Cardiac fibroblast (primary cell): ENCODE measurements at places on chromosomes 11 and 22.

DNA sequence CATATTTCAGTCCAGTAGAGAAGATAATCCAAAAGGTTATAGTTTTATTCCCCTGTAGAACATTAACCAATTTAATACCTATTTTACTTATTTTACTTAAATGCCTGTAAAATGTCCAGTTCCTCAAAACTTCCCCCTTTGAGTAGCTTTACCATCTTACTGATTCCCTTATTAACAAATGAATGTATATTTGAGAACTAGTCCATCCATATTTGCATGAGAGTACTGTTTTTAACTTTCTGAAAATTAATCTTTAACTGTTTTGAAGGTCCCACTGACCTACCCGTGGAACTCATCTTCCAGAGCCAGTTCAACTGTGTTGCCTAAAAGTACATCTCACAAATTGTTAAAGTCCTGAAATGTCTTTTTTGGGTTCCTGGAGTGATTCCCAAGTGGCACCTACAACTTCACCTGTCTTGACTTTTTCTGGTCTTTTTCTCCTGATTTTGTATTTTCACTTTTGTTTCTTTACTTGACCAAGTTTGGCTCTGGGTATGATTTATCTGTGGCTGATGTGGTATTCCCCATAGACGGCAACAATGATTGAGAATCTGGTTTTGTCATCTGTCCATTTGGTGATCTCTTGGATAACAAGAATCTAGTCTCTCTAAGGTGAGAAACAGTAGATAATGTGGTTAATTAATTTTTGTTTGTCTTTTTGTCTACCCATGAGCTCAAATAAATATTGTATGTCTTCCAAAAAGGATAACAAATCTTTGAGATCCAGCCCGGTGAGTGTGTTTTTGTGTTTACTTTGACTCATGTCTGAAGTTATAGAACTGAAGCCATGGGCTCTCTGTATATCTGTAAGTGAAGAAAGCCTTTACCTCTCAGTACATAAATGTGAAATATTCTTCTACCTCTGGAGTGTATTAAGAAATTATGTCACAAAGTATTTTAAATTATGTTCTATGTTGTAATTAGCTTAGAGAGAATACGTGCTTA, 174.2 kb downstream of the ETS1 start:
- DNase-seq, result no peak

DNA sequence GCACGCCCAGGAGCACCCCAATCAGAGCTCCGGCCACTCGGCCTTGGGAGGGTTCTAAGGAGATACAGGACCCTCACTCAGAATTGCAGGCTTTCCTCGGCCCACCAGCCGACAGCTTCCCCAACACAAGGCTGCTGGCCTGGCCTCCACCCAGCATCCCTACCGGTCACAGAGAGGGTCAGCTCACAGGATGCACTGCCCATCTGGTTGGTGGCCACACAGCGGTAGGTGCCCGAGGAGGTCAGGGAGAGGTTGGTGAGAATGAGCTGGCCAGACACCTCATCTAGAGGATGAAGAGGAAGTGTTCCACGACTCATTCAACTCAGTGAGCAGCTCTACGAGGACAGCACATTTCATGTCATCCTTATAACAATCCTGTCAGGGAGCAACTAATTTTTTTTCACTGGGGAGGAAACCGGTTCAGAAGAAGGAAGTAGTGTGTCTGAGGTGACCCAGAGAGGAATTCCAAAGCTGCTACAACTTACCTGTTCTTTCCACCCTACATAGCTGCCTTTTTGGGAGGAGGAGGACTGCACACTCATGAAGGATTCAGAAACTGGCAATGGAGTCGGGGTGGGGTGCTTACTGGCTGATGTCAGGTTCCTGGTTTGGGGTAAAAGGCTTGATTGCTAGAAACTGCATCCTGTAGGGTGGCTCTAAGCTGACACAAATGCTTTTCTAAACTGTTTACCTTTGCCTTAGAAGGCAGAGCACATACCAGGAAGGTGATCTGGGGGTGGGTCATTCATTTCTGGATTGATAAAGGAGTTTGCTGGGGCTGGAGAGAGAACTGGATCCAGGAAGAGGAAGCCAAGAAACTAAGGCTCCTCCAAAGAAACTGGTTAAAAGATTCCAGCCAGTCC, 3.3 kb downstream of the VSIG2 start:
- no peak for DNase-seq

GRCh38 chr11:83285151-83285770, 906 bp downstream of the CCDC90B start:
- DNase-seq, result no peak

DNA sequence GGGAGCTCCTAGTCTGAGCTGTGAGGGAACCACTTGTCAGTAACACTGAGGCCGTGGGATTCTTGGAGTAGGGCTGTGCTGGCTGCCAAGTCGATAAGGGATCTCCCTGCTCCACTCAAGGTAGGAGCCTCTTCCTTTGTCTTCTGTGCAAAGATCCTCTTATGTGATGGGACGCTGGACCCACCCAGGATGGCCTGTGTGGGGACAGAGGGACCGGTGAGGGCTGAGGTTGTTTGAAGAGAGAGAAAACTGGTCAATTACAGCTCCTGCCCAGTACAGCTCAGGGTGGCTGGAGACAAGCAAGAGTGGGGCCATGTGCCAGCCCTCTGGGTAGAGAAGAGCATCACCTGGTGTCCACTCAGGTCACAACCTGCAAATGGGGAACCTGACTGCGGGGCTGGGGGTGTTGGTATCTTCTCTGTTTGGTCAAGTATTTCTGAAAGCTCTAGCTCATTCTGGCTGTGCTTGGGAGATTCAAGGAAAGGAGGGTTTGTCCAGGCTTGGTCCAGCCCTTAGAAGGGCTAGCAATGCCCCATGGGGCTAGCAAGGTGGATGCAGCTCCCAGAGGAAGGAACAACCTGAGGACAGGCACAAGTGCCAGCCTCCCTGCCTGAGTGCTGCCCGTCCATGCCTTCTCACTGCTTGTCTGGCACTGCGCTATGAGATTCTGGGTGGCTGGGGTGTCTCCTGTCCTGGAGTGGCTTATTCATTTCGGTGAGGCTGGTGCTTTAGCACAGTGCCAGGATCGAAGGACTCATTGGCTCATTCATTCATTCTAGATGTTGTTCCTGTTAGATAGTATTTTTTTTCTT, 27.6 kb upstream of the BAIAP2L2 start:
- no peak for DNase-seq

GRCh38 chr11:122977470-122978298, 4.0 kb downstream of the BSX start:
- no peak for DNase-seq

DNA sequence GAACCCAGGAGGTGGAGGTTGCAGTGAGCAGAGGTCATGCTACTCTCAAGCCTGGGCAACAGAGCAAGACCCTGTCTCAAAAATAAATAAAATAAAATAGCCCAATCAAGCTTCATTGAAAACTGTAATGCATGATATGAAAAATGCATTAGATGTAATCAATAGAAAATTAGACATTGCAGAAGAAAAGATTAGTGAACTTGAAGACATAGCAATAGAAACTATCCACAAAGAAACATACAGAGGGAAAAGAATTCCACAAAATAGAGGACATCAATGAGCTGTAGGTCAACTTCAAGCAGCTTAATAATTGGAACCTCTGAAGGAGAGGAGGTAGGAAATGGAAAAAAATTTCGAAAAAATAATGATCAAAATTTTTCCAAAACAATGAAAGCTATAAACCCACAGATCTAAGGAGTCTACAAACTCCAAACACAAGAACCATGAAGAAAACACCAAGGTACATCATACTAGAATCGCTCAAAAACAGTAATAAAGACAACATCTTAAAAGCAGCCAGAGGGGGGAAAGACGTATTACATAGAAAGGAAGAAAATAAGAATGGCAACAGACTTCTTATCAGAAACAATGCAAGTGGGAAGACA, 104.2 kb downstream of the WNT7B start:
- DNase-seq, result no peak

DNA sequence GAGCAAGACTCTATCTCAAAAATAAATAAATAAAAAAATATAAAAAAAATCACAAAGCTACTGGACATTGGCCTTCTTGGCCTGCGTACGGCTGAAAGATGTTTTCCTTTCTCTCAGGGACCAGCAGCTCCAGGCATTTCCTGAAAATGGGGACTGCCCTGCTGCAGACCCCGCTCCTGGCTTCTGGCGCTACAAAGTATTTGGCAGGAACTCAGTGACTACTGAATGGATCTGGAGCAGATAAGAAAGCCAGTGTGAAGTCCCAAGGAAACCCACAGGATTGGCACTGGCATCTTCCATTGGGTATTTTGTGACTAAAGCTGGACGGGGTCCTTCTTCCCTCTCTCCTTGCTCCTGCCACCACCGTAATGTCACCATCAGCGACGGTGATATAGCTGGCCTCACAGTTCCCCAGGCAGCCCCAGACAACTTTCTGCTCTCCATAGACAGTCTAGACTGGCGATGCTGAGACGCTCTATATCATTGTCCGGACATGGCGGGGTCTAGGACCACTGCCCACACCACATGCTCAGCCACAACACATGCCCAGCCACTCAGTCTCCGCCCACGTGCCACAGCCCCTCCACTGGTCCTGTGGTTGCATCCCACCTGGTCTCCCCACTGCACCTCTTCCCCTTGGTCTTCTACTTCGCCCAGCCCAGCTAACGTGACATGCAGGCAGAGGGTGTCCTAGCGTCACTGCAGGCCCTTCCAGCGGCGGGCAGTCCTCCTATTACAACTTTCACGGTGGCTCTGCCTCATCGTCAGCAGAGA, 22.7 kb upstream of the YPEL1 start:
- peak; percentile 11 for DNase-seq

DNA sequence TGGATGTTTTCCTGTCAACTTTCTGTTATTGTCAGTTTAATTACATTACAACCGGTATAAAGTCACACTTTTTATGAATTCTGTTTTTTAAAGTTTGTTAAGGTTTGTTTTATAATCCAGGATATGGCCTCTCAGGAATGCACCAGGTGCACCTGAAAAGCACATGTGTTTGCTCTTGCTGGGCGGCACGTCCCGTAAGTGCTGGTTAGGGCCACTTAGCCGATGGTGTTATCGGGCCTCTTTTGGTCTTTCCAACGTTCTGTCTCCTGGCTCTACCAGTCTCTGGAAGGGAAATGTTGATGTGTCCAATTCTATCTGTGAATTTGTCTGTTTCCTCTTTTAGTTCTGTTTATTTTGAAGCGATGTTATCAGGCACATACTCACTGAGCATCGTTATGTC, 695.7 kb downstream of the BRD1 start:
- no peak for DNase-seq

DNA sequence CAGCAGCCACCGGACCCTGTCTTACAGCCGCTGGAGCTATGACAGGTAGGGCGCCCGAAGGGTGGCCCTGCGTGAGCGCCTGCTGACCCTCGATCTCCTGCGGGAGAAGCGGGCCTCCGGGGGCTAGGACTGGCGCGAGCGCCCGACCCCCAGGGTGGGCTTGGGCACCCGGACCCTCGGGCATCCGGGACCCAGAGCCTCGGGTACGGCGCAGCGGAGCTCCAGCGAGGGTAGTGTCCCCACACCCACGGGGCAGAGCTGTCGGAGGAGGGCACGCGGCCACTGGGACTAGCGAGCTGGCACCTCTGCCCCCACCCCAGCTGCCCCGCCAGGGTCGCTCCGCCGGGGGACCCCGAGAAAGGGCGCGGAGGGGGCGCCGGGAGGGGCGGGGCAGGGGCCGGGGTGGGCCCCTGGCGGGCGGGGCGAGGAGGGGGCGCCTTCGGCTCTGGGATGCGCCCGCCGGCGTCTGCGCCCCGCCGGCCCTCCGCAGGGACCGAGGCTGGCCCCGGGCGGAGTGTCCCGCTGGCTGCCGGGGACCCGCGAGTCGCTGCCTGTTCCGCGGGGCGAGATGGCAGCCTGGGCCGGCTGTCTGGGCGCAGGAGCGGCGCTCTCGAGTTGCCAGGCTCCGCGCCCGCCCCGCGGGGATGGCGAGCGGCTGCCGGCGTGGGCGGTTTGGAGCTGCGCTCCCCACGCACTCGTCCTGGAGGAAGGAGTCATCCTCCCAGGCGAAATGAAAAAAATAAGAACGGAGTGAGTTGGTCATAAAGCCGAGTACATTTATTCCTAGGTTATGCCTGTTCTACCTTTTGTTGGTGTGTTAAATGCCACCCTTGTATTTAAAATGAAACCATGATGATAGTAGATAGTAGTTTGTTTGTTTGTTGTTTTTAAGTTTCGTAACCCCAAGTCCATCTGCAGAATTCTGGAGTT, 32.4 kb downstream of the EIF3F start:
- peak; percentile 37 for DNase-seq

DNA sequence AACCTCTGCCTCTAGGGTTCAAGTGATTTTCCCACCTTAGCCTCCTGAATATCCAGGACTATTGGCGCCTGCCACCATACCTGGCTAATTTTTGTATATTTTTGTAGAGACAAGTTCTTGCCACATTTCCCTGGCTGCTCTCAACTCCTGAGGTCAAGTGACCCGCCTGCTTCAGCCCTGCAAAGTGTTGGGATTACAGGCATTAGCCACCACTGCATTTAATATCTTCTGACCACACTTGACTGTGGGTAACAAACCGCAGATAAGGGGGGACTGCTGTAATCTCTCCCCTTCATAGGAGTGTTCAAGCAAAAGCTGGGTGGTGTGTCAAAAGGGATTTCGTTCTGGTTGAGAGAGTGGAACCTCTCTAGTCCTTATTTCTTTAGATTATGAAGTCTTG, 53.4 kb downstream of the GRAMD1B start:
- no peak for DNase-seq

- DNase-seq, result no peak
These were observed 39.3 kb upstream of the PANX1 start for GRCh38 chr11:94089341-94089740.

DNA sequence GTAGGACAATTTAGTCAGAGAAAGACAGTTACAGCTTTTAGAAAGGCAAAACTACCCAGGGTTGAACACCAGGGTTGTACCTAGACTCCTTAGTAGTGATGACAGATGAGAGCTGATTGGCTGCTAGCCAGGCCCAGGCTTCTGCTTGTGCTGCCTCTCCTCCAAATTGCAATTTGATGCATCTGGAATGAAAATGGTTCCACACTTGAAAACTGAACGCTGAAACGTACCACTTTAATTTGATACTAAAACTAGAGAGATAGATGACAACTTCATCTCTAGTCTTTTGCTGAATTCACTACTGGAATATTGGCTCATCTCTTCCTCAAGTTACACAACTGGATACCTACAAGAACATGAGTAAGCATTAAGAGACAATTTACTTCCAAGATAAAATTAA, 19.2 kb upstream of the FNBP4 start:
- peak; percentile 75 for DNase-seq
